Activated naive CD8-positive, alpha-beta T cell treated with anti-CD3 and anti-CD28 coated beads for 36 hours (primary cell): ENCODE measurements at places on chromosomes 4 and X.

DNA sequence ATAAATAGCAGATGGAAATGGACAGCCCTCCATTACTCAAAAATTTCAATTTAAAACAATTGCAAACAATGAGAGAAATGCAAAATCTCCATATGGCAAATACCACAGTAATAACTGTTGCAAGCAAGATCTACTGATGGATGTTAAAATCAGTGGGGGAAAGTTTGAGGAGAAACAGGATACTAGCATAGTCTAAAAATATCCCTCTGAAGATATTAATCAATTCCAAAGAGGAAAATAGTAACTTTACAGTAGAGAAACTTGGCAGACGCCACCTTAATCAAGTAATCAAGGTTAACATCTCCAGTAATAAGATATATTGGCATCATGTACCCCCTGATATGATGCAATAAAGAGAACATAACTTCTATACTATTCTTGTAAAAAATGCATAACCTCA, 344.8 kb downstream of the ZNF674 start:
- H3K4me1 ChIP-seq, result peaks cover 13% of the 10 kb centered on the region
- no peak overlapping the region for H3K4me3 ChIP-seq
- DNase-seq, result no peak
- no peaks in the 10 kb centered on the region for H3K36me3 ChIP-seq

DNA sequence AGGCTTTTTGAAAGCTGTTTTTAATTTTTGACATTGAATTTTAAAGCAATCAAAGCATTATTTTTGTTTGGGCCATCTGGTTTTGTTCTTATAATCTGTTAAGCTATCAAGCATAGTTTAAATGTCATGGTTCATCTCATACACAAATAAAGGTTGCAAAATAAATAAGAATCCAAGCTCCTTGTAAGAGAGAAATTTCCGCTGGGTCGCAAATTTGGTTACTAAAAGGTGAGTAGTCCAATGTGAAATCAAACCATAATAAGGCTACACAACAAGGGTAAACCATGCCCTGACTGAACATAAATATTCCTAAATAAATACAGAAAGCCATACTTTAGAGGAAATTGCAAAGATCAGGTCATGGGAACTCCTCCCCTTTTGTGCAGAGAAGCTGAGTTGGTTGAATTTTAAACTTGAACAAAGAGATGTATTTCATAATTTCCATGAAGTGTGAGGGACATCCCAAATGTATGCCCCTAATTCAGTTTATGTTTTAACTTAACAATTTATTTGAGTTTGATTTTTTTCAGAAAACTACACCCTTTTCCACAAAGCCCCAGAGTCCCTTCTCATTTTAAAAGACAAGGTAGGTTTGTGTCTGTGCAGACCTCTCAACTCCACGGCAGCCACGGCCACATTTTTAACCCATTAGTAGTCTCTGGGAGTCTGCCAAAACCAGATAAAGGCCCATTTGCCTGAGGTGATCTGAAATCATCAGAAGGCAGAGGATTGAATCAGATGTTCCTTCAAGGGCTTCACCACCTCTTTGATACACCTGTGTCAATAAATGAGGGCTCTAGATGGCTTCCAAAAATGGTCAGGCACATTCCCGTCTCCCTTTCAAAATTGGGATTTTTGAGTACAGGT, 85.2 kb downstream of the PLAC1 start:
- no peak for DNase-seq
- H3K4me3 ChIP-seq, result no peak overlapping the region
- no peak overlapping the region for H3K27ac ChIP-seq
- H3K36me3 ChIP-seq, result no peaks in the 10 kb centered on the region
- no peaks in the 10 kb centered on the region for H3K4me1 ChIP-seq

GRCh38 chr4:8869898-8870646, 1.6 kb downstream of the HMX1 start:
- H3K4me1 ChIP-seq, result peaks cover 5% of the 10 kb centered on the region
- H3K27ac ChIP-seq, result no peak overlapping the region
- H3K4me3 ChIP-seq, result no peak overlapping the region
- H3K36me3 ChIP-seq, result no peaks in the 10 kb centered on the region
- peaks cover 81% of the 10 kb centered on the region for H3K27me3 ChIP-seq
- no peak for DNase-seq

DNA sequence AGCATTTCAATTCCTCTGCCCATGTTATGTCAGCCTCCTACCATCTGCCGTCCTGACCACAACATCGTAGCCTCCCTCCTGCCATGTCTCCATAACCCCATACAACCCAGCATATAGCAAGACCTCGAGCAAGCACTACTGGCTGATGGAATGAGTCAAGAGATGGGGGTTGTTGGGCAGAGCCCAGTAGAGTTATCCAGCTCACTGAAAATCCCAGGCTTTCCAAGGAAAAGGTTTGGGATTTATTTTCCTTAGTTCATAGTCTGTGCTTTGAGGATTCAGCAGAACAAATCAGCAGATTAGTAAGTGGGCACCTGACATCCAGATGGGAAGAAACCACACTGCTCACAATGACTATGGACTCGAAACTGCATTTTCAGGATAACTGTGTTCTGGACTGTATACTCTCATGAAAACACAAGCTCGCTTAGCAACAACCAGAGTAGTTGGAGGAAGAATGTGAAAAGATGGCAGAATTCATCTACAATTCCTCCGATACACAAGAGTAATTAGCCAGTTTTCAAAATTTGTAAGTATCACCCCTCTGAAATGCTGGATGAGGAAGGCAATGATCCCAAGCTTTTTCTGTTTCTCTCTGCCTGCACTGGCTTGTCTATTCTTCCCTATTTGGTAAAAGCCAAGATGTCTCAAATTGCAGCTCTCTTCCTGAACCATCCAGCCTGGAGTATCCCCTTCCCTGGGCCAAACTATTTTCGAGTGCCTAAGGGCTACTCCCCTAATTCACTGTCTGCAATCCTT, 186.2 kb upstream of the TBL1X start:
- H3K27me3 ChIP-seq, result no peaks in the 10 kb centered on the region
- H3K4me3 ChIP-seq, result peak overlapping the region; percentile 5
- H3K27ac ChIP-seq, result peak overlapping the region; percentile 57
- peaks cover 25% of the 10 kb centered on the region for H3K4me1 ChIP-seq
- no peak for DNase-seq
- no peaks in the 10 kb centered on the region for H3K36me3 ChIP-seq

- no peaks in the 10 kb centered on the region for H3K27me3 ChIP-seq
- H3K4me3 ChIP-seq, result no peak overlapping the region
- DNase-seq, result no peak
- H3K36me3 ChIP-seq, result no peaks in the 10 kb centered on the region
These were observed 867.2 kb upstream of the GRID2 start for GRCh38 chr4:91436556-91436955.

DNA sequence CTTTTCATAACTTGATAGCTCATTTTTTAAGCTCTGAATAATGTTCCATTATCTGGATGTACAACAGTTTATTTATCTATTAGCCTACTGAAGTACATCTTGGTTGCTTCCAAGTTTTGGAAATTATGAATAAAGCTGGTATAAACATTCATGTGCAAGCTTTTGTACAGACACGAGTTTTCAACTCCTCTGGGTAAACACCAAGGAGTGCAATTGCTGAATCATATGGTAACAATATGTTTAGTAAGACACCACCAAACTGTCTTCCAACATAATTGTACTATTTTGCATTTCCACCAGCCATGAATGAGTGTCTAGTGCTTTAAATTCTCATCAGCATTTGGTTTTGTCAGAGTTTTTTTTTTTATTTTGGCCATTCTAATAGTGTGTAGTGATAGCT, 266.7 kb upstream of the ATOH1 start:
- no peaks in the 10 kb centered on the region for H3K36me3 ChIP-seq
- H3K4me1 ChIP-seq, result no peaks in the 10 kb centered on the region
- H3K27me3 ChIP-seq, result no peaks in the 10 kb centered on the region
- no peak for DNase-seq

GRCh38 chr4:41329361-41329760, 72.6 kb downstream of the UCHL1 start:
- no peak for DNase-seq
- no peak overlapping the region for H3K27ac ChIP-seq
- H3K36me3 ChIP-seq, result no peaks in the 10 kb centered on the region

- DNase-seq, result no peak
- no peaks in the 10 kb centered on the region for H3K4me1 ChIP-seq
These were observed 26.7 kb downstream of the HDX start for GRCh38 chrX:84475596-84475995.

- H3K27ac ChIP-seq, result no peak overlapping the region
- no peak for DNase-seq
- H3K27me3 ChIP-seq, result peaks cover 8% of the 10 kb centered on the region
- H3K4me1 ChIP-seq, result no peaks in the 10 kb centered on the region
- no peak overlapping the region for H3K4me3 ChIP-seq
- no peaks in the 10 kb centered on the region for H3K36me3 ChIP-seq
These were observed 390.1 kb downstream of the ANKRD50 start for GRCh38 chr4:124322234-124323065.

GRCh38 chr4:17068891-17069290, 170.4 kb upstream of the LDB2 start:
- no peaks in the 10 kb centered on the region for H3K36me3 ChIP-seq
- no peak overlapping the region for H3K4me3 ChIP-seq
- H3K27me3 ChIP-seq, result peaks cover 7% of the 10 kb centered on the region
- H3K4me1 ChIP-seq, result no peaks in the 10 kb centered on the region
- no peak overlapping the region for H3K27ac ChIP-seq
- no peak for DNase-seq

DNA sequence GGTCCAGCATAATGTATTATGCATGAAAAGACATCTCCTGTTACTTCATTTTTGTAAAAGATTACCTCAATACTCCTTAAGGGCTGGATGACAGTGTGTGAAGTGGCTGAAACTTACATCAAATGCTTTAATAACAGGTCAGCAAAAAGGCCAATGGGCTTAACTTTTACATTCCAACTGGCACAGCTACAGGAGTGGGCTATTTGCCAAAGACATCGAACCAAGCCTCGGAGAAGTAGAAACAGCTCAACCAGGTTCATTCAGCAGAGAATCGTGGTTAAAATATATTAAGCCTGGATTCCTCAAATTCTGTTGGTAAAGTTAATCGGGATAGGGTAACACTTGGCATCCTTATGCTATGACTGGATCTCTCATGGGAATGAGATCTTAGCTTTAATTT, 639.7 kb downstream of the TRIML1 start:
- H3K4me3 ChIP-seq, result no peak overlapping the region
- H3K36me3 ChIP-seq, result no peaks in the 10 kb centered on the region
- H3K27me3 ChIP-seq, result no peaks in the 10 kb centered on the region
- H3K4me1 ChIP-seq, result no peaks in the 10 kb centered on the region
- DNase-seq, result no peak

- H3K27ac ChIP-seq, result no peak overlapping the region
- no peak overlapping the region for H3K4me3 ChIP-seq
- H3K36me3 ChIP-seq, result no peaks in the 10 kb centered on the region
- H3K4me1 ChIP-seq, result no peaks in the 10 kb centered on the region
- no peak for DNase-seq
These were observed 71.9 kb downstream of the NAA11 start for GRCh38 chr4:79253924-79254323.

DNA sequence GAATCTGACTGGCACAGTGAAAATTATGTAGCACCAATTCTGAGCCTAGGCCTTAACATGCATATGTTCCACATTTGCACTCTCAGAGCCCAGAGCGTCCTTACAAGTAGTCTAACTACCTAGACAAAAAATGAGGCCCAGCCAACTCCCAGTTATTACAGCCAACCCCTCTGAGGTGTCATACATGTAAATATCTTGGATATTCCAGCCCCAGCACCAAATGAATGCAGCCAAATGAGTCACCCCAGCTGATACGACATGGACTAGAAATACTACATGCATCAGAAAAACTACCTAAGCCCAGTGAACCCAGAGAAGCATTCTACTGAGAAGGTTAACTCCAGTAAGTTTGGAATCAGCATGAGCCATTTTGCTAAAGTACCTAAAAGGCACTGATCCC, 145.1 kb downstream of the STPG2 start:
- no peaks in the 10 kb centered on the region for H3K36me3 ChIP-seq
- H3K27me3 ChIP-seq, result no peaks in the 10 kb centered on the region
- no peak overlapping the region for H3K4me3 ChIP-seq
- no peak for DNase-seq
- H3K27ac ChIP-seq, result no peak overlapping the region
- no peaks in the 10 kb centered on the region for H3K4me1 ChIP-seq

DNA sequence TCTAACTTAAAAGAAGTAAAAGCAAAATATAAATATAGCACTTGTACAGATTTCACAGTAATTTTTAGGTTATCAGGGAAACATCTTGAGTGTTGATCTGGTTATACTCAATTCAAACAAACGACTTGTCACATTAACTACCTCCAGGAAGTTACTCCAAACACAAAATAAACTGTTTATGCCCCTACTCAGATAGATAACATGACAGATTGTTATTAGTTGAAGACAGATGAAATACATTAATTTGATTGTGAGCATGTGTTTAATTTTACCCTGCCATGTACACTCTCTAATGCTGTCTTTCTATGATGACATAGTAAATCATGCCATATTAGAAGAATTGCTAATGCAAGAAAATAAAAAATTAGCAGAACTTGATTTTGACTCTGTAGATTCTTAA, 88.0 kb downstream of the RAB28 start:
- peaks cover 13% of the 10 kb centered on the region for H3K36me3 ChIP-seq
- DNase-seq, result no peak
- H3K4me3 ChIP-seq, result no peak overlapping the region

DNA sequence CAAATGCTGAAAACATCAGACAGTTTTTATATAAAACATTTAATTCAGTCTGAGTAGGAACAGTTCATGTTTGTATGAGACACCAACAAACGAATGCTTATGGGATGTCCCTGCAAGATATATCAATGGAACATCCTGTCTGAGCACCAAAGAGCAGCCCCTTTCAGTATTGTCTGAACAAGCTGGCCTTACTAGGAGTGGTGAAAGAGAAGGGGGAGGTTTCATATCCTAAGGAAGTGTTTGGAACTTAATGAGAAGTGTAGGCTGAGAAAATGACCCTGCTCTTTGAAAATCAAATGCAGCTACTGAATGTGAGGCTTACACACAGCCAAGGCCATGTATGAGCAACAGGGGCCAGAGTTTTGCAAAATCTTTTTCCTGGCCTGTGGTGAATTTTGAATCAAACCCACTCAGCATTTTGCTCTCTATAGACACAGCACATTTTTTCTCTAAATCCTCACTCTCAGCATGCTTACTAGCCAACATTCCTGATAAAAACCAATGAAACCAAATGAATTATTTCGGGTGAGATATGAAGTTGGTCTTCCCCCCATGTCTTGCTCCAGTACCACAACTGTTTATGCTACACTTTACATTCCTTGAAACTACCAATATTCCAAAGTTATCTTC, 119.4 kb downstream of the LUZP4 start:
- no peak overlapping the region for H3K4me3 ChIP-seq
- no peak overlapping the region for H3K27ac ChIP-seq
- H3K27me3 ChIP-seq, result no peaks in the 10 kb centered on the region
- no peak for DNase-seq
- no peaks in the 10 kb centered on the region for H3K36me3 ChIP-seq
- H3K4me1 ChIP-seq, result no peaks in the 10 kb centered on the region

- no peak overlapping the region for H3K27ac ChIP-seq
- H3K36me3 ChIP-seq, result no peaks in the 10 kb centered on the region
- H3K4me3 ChIP-seq, result no peak overlapping the region
- no peak for DNase-seq
These were observed 26.7 kb upstream of the CLDN34 start for GRCh38 chrX:9940421-9940820.
